ENCODE measurements at places on chromosomes 3 and 15.

- DNase-seq, result no peak
These were observed 3.3 kb upstream of the EHD4 start for GRCh38 chr15:41975669-41976068.

GRCh38 chr15:68232937-68233336, 3.4 kb upstream of the CLN6 start:
- DNase-seq, result no peak

DNA sequence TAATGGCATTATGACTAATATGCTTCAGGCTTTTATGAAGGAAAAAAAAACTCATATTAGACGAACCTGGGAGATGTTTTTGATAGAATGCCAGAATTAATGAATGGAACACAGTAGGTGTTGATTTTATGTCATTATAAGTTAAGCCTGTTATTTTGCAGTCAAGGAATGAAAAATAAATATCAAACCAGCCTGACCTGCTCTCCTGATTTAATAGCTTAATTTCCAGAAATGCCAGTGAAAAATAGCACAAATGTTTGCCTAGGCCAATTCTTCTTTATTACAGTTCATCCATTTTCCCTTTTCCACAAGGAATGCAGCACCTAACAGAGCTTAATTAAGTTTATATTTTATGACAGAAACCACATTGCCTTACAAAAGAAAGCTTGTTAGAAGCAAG, 292.0 kb downstream of the TBL1XR1 start:
- no peak for DNase-seq

DNA sequence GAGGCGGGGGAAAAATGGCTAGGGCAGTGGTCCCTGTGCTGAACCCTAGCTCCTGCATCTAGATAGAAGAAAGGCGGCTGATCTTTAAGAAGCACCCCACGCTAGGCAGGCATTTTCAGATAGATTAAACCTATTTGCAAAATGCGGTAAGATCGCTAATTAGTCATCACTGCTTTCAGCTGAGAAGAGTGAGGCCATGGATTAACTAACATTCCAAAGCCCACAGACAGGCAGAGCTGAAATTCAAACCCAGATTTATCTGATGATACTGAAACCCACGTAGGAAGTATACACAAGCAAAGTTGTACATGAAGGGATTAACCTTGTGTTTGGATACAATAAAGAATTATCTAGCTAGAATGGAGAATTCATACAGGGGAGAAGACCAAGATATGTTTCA, 4.8 kb downstream of the ADPGK start:
- no peak for DNase-seq

GRCh38 chr15:59384507-59384906, 11.8 kb upstream of the MYO1E start:
- DNase-seq, result no peak

GRCh38 chr3:150527464-150528255, 18.6 kb downstream of the SERP1 start:
- no peak for DNase-seq

DNA sequence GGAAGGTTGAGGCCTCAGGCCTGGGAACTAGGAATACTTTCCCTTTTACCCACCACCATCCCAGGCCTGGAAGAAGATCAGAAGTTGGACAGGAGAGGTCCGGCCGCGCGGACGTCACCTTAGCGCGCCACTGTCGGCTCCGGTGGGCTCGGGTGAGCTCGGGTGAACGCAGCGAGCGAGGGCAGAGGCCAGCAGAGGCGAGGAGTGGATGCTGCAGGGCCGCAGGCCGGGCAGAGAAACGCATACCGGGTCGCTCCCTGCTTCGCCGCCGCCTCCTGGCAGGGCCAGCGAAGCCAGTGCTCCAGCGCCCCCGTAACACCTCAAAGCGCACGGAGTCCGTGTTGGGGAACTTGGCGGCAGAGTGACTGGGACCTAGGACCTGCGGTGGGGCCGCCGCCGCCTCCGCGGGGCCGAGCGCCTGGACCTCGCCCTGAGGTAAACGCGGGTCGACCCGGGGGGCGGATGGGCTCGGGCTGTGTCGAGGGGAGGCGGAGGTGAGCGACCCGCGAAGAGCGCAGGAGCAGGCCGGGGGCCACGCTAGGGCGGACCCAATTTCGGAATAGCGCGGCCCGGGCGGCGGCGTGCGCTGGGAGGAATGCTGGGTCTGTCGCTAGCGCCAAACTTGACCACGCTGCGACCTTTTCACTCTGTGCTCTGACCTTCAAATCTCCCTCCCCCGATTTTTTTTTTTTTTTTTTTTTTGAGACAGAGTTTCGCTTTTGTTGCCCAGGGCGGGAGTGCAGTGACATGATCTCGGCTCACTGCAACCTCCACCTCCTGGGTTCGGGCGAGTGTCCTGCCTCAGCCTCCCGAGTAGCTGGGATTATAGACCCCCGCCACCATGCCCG, 1.6 kb downstream of the CYP11A1 start:
- no peak for DNase-seq

GRCh38 chr15:62249501-62249900, 84.4 kb upstream of the C2CD4B start:
- DNase-seq, result no peak

GRCh38 chr15:63212050-63213004, 22.9 kb downstream of the RAB8B start:
- no peak for DNase-seq

DNA sequence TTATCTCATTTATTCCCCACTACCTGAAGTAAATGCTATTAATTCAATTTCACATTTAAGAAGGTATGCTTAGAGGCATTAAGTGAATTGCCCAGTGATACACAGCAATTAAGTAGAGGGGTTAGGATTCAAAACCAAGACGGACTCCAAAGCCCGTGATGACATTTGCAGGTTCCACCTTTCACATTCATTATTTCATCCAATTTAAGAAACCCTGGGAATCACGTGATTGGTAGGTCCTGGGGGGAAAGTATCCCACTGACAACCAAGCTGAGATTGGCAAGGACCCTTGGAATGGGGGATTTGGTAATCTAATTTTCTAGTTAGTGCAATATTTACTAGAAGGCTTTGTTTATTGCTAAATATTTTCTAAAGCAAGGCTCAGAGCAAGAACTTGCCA, 1.8 kb downstream of the POMGNT2 start:
- DNase-seq, result no peak
